Retinal pigment epithelial cell (primary cell): ENCODE measurements at places on chromosomes 3 and 15.

GRCh38 chr15:71691458-71692417, 118.6 kb upstream of the NR2E3 start:
- DNase-seq = peak; percentile 80

DNA sequence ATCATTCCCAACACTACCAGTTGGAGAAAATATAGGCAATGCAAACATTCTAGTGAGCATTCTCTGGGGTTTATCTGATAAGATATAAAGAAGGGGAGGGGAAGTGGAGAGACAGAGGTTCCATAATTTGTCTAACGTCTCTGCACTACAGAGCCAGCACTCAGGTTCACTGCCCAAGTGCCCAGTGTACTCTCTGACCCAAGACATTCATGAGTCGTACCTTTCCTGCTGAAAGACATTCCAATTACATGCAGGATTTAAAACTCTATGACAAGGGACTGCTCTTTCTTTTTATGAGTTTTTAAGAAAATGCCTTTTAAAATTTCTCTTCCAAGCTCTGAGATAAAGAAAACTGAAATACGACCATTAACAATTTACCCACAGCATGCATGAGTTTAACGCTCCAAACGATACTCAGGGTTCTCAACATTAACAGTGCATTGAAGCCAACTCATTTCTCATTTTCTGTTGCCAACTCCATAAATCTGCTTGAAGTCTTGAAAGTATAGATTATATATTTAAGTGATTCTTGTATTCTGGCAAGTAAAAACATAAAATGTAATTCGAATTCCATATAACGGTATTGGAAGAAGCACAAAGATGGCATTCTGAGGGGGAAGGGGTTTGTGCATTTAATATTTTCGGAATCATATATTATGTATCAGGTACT, 193.4 kb downstream of the SUCLG2 start:
- no peak for DNase-seq

DNA sequence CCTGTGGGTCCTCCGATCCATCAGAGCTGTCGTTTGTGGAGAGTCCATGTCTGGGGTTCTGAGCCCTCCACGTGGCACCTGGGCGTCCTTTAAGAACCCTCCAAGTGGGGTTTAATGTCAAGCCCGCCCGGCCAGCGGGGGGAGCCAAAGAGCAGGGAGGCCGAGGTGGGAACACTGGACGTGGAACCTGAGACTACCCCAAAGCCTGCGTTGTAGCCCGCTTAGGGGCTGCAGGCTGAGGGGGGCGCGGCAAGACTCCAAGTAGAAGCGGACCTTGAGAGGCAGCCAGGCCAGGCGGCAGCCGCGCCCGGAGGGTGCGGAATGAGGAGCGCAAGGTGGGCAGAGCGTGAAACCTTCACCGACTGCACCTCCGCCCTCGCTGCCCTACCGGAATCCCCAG, 126.2 kb upstream of the ATP10A start:
- no peak for DNase-seq

DNA sequence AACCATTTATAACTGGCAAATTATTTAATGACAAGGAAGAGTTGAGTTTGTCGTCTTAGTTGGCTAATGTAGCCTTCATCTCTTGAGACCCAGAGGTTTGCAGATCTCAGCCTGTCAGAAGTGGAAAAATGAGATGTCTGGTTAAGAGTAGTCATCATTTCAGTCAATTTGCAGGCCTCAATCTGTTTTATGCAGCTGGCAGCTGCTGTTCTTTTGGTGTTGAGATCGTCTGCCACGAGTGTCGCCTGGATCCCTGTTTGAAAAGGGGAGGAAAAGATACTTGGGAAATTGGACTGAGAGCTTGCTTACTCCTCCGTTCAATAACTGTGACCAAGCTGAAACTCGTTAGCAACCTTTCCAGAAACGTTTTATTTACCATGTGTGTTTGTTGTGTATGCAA, 2.3 kb downstream of the PHLDB2 start:
- no peak for DNase-seq

DNA sequence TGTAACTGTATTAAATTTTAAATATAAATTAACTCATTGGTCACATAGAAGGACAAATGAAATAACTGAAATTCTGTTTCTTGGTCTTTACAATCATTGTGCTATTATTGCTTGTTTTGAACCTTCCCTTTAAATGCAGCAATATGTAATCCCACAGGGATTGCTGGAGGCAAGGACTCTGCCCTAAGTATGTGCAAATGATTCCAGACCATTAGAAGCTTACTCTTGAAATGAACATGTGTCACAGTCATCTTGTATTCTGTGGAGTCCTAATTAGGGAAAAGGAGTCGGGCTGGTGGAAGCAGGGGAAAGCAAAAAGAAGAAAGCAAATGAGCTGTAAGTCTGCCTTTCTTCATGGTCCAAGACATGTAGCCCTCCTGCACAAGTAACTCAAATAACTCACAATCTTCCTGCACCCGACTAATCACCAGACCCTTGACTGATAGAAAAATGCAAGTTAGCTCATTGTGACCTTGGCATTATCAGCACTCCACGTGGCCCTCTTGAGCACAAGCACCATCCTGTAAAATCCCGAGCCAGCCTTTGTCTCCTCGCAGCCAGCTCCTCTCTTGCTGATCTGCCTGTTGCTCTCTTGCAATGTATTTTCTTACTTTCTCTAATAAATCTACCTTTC, 2.3 kb upstream of the TMPRSS7 start:
- no peak for DNase-seq

DNA sequence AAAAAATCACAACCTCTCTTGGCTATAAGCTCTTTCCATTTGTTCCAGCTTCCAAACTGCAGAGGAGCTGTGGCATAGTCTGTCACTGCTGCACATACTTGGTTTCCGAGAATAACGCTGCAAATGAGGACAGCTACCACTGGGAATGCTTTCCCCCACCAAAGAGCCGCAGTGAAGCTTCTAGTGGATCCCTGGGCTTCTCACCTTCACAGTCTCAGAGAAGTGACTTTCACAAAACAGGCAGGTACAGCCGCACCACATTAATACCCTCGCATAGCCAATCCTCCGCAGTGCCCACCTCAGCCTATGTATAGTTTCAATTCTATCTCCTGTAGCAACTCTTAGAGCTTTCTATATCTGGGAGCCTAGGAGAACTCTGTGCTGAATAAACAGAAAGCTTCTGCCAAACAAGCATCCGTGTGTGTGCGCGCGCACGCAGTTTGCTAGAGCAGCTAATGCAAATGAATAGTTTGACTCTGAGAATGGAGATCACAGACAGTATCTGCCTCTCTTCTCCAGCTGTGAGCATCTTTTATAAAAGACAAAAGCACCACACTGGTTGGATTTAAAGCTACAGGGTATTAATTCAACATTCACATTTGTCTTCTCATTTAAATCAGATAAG, 81.9 kb upstream of the PLXND1 start:
- no peak for DNase-seq

DNA sequence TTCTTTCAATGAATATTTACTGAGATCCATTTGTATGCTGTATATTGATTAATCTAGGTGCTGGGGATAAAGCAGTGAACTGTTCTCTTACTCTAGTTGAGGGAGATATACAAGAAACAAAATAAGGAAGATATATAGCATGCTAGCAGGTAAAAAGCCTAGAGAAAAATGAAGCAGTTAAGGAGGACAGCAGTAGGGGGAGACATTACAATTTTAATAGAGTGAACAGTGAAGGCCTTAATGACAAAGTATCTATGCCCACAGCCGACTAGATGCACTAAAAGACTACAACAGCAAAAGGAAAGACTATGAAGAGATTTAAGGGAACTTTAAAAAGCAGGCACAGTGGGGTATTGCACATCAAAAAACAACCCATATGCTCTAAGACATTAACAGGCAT, 81.4 kb downstream of the XRN1 start:
- no peak for DNase-seq

DNA sequence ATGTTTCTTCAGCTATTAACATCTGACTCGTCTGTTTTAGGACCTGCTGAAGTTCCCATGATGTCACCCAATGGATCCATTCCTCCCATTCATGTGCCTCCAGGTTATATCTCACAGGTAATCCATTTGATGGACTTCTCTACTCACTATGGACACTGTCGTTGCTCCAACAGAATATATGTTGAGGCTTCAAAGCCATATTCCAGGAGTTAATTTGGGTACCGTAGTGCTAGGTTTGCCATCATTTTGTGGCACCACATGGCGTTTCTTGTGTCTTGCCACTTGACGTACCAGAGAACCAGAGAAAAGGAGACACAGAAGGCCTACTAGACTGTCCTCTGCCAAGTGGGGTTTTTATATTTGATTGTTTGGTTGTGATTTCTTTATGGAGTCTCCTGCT, 187.5 kb downstream of the FNDC3B start:
- no peak for DNase-seq

GRCh38 chr3:74605437-74605836, 9.0 kb downstream of the CNTN3 start:
- no peak for DNase-seq

DNA sequence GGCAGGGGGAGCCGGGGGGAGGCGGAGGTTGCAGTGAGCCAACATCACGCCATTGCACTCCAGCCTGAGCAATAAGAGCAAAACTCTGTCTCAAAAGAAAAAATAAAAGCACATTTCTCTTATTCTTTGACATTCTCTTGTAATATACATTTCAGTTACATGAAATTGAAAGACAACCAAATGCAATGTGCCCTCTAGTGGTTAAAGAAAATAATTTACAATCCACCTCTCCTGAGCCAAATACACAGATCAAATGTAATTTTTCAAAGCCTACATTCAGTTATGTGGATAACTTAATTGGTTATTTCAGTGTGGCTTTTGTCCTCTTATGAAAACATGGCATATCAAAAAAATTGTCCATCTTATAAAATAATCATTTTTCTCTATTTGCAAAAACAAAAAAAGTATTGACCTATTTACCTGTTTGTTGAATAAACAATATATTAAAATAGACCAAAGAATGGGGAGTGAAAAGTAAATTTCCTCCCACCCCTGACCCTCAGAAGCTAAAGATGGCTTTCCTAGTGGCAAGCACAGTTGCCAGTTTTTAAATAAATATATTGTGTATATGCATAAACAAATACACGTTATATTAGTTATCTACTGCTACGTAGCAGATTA, 14.2 kb upstream of the U2SURP start:
- DNase-seq = no peak

- DNase-seq = no peak
Observed at GRCh38 chr15:80015156-80015555, 44.2 kb upstream of the BCL2A1 start.

DNA sequence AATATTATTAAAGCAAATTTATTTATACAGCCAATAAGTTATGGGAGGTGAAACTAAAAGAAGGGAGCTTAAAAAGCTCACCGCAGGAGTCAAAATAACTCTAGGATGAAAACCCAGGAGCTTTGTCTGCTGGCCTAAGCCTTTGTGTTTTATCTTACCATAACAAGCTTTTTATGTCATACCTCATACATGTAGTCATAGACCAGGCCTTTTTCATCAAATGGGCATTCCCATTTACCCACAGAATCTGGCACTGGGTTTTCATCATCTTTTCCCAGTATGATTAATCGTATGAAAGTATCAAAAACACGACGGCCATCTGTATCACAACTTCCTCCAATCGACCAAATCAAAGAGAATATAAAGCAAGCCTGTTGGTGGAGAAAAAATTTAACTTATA, 122.8 kb downstream of the DNAH12 start:
- no peak for DNase-seq

DNA sequence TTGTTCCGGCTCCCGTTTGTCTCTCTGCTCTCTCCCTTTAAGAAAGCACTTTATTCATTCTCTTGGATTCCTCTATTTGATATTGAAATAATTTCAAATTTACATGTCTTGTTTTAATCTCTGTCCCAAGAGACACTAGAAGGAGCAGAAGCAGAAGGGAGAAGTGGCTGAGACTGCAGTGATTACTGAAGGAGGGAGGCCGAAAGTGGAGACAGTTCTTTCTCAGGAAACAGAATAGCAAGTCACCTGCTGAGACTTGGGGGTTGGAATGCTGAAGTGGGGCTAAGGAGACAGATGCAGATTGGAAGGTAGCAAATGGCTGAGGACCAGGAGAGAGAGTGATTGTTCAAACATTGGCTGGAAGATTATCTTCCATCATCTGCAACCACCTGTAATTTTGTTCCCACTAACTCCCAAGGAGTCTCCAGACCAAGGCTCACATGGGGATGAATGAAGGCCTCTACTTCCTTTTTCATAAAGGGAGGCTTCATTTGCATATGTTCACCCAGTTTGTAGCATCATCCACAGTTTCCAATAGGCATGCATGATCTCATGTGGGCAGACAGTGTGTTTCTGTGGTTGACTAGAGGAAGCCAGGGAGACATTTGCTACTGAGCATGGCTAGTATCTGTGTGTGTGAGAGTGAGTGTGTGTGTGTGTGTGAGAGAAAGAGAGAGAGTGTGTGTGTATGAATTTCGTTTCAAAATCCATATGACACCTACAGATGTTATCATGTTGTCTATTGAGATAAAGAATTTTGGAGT, 24.0 kb downstream of the LTF start:
- no peak for DNase-seq

- no peak for DNase-seq
Observed at GRCh38 chr3:55724821-55725220, 237.7 kb upstream of the WNT5A start.

DNA sequence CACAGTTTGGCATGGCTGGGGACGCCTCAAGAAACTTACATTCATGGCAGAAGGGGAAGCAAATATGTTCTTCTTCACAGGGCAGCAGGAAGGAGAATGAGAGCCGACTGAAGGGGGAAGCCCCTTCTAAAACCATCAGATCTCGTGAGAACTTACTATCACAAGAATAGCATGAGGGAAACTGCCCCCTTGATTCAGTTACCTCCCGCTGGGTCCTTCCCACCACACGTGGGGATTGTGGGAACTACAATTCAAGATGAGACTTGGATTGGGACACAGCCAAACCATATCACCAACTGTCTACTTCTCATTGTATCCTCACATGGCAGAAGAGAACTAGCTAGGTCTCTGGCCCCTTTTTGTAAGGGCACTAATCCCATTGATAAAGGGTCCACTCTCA, 30.5 kb downstream of the CCDC32 start:
- DNase-seq = no peak

DNA sequence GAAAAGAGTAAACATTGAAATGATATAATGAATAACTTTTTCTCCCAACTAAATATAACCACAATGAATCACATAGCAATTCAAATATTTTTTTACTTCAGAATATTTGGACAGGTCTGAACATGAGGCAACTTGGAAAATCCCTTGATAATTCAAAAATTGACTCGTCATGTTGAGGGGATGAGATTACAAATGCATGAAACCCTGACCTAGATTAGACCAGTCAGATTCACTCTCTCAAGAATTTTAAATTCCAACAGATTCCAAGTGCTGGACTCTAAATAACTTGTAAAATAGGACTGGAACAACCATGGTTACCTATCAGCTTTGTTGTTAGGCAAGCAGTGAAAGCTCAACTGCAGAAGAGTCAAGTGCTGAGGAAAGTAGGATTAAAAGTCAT, 317.5 kb downstream of the GBE1 start:
- no peak for DNase-seq

DNA sequence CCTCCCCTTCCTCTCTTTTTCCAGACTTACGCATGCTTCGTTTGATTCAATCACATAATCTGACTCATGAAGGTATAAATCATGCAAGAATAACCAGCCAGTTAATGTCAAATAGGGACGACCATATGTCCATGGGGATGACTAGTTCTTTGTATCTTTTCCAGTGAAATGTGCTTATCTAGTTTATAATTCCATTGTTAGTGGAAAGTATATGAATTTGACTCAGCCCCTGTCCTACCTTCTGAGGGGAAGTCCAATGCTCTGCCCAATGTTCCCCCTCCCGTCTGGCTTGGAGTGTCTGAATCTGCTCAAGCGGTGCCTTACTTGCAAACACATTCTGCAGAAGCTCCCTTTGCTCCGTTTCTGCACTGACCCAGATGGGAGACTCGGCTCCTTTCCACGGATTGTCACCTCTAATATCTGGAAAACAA, 55.0 kb upstream of the EPHB3 start:
- DNase-seq = no peak
